ENCODE measurements at places on chromosomes 3 and 15.

- DNase-seq = no peak
Measured at GRCh38 chr3:46283881-46284450, 41.7 kb downstream of the CCR3 start.

GRCh38 chr3:69890084-69890483 is 109.4 kb upstream of the SAMMSON start:
- no peak for DNase-seq

GRCh38 chr3:171379281-171379680 is 80.9 kb downstream of the TNIK start:
- no peak for DNase-seq

DNA sequence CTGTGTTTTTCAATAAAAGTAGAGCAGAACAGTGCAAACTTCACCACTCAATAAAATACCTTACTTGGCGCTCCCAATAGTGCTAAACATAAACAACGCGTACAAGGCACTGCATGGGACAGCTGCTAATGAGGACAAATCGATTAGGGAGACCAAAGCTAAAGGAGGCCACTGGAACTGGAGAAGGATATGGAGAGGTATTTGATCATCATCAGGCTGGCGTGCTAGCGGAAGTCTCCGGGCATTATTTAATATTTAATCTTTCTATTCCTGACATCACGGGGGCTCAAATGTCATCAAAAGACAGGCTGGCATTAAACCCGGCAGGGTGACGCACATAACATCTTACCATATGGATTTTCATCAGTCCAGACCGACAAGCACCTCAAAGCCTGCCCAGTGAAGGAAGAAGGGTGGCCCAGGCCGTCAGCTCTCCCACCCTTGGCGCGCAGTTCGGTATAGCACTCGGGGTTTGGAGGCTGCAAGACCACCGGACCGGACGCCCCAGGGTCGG is 604 bp downstream of the CCPG1 start:
- no peak for DNase-seq

DNA sequence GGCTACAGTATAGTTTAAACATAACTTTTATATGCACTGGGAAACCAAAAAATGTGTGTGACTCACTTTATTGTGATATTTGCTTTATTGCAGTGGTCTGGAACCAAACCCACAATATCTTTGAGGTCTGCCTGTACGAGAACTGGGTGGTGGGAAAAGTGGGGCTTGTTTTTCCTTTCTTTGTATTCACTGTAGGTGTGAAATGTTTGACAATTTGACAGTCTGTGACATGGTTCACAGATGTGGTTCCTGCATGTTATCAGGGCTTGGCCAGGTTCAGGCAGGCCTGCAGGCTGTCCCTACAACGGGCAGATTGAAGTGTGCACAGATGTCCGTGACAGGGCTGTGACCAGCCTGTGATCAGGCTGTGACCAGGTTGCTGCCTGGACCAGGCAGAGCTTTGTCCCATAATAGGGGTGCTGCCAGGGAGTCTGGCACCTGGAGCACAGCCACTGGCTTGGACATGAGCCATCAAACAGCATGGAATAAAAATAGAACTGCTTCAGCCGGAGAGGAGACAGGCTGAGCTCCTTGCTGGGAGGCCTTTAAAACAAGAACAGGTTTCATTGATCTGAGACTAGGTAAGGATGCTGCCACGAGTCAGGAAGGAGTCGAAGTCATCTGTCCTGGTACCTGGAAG is 61.0 kb downstream of the KLF13 start:
- no peak for DNase-seq
